ENCODE measurements at places on chromosomes 4 and X. TPM values are rescaled to one million over a fixed set of nuclear protein-coding genes. Genes with fewer than 3 reads are reported as not detected.

GRCh38 chrX:104745152-104745551, 179.2 kb downstream of the IL1RAPL2 start:
- no peak for DNase-seq

DNA sequence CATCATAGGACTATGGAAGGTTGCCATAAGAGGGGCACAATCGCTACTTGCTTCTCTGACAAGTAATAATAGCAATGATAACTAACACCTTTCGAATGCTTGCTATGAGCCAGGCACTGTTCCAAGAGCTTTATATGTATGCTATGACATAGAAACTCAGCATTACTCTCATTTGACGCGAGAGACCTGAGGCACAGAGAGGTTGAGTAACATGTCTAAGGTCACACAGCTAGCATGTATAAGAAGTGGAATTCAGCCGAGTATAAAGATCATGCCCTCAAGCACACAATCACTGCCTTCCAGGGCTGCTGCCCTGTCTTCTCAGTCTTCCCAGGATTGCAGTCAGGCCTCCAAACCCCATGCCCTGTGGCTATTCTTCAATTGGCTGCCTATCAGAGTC, 19.5 kb downstream of the PJA1 start:
- DNase-seq = no peak

- DNase-seq = no peak
Measured at GRCh38 chr4:30543057-30543456, 177.1 kb upstream of the PCDH7 start.

DNA sequence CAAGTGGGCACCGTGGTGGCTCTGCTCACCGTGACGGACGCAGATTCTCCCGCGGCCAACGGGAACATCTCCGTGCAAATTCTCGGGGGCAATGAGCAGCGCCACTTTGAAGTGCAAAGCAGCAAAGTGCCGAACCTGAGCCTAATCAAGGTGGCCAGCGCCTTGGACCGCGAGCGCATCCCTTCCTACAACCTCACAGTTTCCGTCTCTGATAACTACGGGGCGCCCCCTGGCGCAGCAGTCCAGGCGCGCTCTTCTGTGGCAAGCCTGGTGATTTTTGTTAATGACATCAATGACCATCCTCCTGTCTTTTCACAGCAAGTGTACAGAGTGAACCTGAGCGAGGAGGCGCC, 2.7 kb downstream of the FAT4 start:
- DNase-seq = peak; percentile 74

- DNase-seq = no peak
Measured at GRCh38 chrX:10900585-10901289, 210.4 kb upstream of the HCCS start.

DNA sequence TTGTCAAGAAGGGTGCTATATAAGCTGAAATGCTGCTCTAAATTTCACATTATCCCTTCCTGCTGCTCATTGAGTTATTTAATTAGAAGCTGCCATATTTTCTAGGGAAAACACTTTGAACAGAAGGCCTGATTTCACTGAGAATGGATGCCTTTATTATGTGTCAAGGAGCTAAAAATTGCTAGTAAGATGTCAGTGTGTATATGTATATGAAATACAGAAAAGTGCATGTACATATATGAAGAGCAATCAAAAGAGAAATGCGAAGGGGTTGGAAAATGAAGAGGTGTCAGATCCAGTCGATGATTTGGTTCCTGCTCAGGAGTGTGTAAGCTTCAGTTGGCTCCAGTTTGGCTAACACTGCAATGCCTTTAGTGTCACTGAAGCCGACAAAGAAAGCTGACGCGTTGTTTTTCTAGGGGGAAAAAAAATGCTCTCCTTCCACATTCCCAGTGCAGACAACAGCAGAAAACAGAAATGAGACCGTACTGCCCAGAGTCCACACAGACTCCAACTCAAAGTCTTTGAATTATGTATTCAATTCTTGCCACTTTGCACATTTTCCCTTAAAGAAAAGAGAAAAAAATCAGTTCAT, 154.2 kb downstream of the NHS start:
- no peak for DNase-seq

- no peak for DNase-seq
Measured at GRCh38 chr4:118279328-118279727, 73.5 kb downstream of the PRSS12 start.

DNA sequence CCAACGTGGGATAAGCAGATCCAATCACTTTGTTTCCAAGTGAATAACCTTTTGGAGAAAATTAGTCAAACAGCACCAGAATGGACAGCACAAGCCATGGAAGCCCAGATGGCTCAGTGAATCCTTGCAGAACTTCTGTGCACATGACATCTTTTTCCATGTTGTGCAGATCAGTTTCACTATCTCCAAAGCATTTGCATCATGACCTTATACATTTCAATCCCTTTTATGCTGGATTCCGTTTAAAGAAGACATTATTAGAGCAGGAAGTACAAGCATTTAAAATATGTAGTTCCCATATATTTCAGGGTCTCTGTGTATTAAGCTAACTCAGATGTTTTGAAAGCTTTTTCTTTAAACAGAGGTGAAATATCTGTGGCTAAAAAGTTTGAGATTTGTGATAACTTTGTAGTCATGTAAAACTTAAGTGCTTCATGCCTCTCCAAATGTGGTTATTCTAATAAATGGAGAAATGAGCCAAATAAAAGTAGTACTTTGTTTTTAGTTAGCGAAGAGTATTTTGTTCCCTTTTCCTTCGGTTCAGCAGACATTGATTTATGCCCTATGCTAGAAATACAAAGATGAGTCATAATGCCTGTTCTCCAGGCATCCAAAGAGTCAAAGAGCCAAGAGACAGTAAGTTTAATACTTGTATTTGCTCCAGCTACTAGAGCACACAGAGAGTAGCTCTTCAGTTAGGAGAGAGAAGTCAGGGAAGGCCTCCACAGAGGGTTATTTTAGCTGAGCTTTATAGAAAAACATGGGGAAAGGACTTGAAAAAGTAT, 39.0 kb downstream of the PLAC8 start:
- DNase-seq = no peak

DNA sequence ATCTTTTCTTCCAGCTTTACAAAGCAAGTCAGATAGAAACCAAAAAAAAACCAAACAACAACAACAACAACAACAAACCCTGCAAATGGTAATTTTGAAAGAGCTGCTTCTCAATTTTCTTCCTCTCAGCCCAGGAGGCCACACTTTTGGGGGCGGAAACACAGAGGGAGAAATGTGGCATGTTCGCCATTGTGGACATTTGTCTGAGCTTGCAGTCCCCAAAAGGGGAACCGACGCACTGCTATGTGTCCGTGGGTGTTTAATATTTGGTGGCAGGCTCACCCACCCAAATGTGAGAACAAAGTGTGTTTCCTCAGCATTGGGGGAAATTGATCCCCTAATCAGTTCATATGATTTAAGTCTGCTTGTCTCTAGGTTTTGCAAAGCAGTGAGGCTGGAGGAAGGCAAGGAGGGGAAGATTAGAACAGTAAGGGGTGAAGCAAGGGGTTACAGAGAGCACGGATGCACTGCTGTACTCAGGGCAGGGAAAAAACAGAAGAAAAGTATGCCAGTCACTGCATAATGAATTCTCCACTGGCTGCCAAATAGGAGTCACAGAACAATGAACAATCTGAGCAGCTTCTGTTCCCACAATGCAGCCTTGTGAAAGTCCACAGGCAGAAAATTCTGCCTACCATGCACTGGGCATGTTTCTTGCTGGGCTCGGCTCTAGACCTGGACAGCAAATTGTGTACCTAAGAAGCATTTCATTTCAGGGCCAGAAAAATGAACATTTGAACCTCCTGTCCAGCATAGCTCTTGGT, 74.7 kb upstream of the GPM6B start:
- DNase-seq = no peak

- DNase-seq = no peak
Measured at GRCh38 chr4:8657381-8658088, 65.0 kb downstream of the CPZ start.

GRCh38 chr4:108762559-108763225, at the start of gene ETNPPL:
Gene ETNPPL, minus strand, starts transcription at chr4:108763053. Its CDS starts 155 bp downstream, at chr4:108762898.
- no peak for DNase-seq

- DNase-seq = no peak
Measured at GRCh38 chr4:87375719-87376291, 15.2 kb downstream of the HSD17B11 start.

DNA sequence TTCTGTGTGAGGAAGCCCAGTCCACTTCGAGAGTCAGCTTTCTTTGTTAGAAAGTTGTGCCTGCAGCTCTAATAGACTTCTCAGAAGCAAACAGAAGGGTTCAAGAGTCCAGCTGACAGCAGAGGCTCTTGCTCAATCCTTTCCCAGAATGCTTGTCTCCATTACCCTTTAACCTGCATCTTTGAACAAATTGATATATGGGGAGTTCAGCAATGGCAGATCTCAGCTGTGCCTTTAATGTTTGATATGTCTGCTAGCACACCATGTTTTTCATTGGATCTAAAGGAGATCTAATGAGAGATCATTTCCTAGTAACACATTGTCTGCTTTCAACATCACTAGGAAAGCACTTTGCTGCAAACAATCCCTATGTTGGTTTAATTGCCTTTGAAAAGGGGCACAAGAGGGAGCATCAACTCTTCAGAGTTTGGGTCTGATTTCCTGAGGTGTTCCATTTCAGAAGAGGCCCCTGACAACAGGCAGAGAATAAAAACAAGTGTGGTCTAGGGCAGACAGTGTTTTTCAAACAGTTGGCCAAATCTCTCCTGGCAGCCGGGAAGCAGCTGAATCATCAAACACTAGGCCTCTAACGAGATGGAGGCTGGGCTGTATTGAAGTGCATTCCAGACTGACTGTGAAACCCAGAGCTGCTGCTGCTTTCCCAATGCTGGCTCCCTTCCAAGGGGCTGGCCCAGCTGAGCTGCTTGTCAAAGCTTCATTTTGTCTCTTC, 55.5 kb downstream of the LUZP4 start:
- peak; percentile 83 for DNase-seq

- no peak for DNase-seq
Measured at GRCh38 chr4:114272226-114272625, 292.8 kb upstream of the ARSJ start.

The PLP1 gene
- total RNA-seq = 11.4 TPM

The IKBKG gene
- 15.5 TPM for total RNA-seq

The SCML2 gene
- total RNA-seq = 1.4 TPM

The MXRA5 gene
- total RNA-seq = 2.1 TPM

The KLHL13 gene
- total RNA-seq = 6.0 TPM

The KCTD8 gene
- 0.19 TPM for total RNA-seq

The NEXMIF gene
- 0.22 TPM for total RNA-seq

Measured in Right ventricle myocardium inferior (tissue), 1 donor.